ENCODE measurements at places on chromosomes 6 and 20.

DNA sequence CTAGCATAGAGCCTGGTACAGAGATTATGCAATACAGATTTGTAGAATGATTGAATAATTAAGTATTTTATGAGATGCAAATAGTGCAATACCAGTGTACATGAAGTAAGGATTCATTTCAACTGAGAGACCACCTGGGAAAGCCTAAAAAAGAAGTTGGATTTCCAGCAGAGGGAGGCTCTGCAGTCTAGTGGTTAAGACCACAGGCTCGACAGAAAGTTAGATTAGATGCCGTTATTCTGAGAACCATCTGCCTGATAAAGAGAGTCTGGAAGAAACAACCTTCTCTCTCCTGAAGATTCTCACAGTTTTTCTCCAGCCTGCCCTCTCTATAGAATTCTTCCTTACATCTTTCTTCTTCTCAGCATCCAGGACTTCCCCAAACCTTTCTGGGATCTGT lies 13.6 kb upstream of the TNFRSF21 start:
- DNase-seq, result no peak

- DNase-seq, result no peak
Measured at GRCh38 chr6:74603322-74604076, 602.4 kb downstream of the COL12A1 start.

DNA sequence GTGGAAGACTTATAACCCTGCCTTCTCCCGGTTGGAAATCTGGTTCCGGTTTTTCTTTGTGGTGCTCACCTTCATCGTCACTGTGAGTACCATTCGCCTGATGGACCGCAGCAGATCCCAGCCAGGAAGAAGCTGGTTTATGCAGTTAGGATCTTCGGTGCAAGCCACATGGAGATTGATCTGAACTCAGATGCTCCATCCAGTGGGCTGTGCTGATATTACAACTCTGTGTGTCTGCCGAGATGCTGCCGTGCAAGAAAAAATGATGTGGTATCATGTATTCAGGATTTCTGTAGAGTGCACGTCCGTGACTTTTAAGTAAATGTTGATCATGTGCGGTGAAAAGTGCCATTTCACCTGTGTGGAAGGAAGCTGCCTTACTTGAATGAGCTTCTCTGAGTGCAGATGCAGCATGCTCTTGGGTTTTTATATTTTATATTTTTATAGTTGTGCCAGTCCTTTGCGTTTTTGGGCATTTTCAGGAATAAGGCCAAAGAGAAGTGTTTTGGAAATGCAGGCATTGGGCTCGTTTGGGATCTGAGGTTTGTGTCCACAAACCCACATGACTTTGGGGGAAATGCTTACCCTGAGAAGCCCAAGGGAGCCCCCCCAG lies 39.2 kb downstream of the DYNLT1 start:
- DNase-seq, result peak; percentile 53

- no peak for DNase-seq
Measured at GRCh38 chr6:127463056-127463455, 3.9 kb upstream of the KIAA0408 start.

DNA sequence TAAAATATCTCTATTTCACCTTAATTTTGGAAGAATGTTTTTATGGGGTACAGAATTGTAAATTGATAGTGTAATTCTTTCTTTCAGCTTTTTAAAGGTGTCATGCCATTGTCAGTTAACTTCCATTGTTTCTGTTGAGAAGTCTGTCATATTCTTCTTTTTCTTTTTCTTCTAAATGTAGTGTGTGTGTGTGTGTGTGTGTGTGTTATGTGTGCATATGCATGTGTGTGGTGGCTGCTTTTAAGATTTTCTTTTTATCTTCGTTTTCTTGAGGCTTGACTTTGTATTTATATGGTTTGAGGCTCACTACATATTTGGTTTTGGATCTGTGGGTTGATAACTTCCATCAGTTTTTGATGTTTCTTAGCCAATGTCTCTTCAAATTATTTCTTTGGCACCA lies 176.5 kb downstream of the OGFRL1 start:
- no peak for DNase-seq

DNA sequence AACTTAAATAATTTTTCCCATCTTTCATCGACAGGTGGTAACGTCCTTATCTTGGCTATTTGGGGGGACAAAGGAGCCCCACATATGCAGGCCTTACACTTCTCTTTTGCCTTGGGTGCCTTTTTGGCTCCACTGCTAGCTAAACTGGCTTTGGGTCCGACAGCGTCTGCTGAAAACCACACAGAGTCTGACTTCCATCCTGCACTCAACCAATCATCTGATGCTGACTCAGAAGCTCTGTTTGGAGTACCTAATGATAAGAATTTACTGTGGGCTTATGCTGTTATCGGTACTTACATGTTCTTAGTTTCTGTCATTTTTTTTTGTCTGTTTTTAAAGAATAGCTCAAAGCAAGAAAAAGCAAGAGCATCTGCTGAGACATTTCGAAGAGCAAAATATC lies 178.5 kb downstream of the SLC16A10 start:
- DNase-seq, result no peak

DNA sequence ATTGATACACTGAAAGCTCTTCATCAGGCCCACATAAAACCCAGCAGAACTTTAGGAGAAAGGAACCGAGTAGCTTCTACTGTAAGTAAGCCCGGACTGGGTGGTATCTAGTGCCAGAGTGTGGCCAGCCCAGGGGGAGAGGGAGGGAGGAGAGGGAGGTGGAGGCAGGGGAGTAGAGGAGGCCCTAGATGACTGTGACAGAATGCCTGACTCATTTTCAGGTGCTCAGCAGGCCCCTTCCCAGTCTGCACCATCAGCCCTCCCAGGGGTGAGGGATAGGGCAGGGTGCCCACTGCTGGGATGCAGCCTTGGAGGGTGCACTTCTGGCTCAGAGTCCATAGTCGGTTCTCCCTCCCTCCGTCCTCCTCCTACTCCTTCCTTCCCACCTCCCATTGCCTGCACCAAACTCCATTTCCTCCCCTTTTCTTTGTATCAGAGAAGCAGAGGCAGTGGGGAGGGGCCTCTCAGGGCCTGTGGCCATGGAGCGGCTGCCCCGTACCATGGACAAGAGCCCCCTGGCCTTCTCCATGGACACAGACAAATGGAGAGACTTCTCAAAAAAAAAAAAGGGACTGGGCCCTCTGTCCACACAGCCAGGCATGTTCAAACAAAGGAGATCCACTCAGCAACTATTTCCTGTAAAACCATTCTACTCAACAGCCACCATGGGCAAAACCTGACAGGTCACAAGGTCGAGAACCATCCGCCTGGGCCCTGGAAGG lies 184.9 kb upstream of the SNX9 start:
- no peak for DNase-seq

DNA sequence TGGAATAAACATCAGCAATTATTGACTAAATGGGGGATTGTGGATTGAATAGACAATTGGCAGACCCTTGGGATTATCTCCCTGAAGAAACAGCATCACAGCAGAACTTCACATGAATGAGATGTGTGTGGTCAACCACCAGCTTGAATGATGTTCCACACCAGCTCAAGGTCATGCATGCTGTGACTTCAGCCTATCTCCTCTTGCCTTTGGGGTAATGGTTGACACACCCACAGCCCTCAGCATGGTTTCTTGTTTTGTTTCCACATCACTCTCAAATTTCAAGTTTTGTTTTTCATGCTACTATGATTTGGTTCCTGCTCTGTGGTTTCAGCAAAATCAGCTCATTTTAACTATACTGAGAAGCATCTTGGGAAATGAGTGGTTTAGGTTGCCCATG lies 94.3 kb downstream of the PAK5 start:
- DNase-seq, result no peak

GRCh38 chr6:39280247-39280731 lies 33.9 kb downstream of the KCNK17 start:
- no peak for DNase-seq

GRCh38 chr6:137025786-137026730 lies 18.7 kb downstream of the IL20RA start:
- no peak for DNase-seq

GRCh38 chr20:16477632-16478031 lies 95.6 kb downstream of the KIF16B start:
- no peak for DNase-seq

GRCh38 chr6:94144807-94145206 lies 725.4 kb upstream of the EPHA7 start:
- no peak for DNase-seq

GRCh38 chr20:4472906-4473305 lies 248.8 kb upstream of the PRND start:
- no peak for DNase-seq

- peak; percentile 63 for DNase-seq
Measured at GRCh38 chr20:46994341-46994740, 99.7 kb downstream of the EYA2 start.

DNA sequence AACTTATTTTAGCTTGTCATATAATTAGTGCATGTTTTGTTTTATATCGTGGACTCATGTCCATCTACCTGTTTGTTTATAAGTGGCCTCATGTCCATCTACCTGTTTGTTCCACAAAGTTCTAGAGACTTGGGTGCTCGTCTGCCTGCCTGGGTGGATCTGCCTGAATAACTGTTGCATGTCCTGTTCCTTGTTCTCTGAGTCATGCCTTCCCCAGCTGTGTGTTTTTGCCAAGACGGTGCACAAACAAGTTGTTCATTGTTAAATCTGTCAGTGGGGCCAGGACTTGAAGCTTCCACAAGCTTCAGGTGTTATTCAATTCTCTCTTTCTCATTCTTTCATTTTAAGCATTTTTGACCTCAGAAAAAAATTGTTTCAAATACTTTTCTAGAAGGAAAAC lies 358.0 kb upstream of the CITED2 start:
- DNase-seq, result no peak

GRCh38 chr6:18259675-18260447 lies 4.5 kb downstream of the DEK start:
- DNase-seq, result no peak

DNA sequence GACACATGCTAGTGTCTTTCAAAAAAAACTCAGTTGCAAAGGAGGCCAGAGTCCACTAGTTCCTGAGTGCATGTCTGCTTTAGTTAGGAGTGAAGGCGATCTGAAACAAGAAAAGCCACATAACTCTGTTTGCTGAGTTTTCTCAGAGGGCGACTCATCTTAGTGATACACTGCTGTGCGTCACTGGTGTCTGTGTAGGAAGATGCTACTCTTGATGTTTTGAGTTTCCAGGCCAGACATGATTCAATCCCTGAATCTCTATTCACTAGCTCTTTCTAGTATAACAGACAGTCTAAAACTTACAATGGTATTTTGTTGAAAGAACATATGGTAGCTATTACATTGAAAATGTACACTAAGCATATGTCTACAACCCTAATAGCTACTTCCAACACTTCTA lies 60.9 kb downstream of the GFRAL start:
- no peak for DNase-seq

- no peak for DNase-seq
Measured at GRCh38 chr6:152068622-152069261, 261.3 kb downstream of the ESR1 start.

DNA sequence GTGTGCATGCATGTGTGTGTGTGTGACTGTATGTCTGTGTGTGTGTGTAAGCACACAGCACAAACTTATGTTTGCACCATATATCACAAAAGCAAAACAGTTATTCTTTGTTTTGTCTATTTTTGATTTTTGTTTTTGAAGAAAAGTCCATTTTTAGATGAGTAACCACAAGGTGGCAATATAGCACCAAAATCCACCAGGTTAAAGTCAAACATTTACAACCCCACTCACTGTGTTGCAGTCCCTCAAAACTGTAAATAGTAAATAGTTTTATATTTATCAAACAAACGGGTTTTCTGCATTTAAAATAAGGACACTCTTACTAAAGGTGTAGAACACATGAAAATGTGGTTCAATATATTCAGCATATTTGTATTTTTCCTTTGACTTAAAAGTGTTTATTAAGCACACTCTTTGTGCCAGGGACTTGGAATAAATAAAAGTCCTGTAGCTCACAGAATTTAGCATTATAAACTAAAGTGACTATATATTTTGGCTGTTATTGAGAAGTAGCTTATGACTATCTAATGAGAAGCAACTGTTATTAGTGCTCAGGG lies 118.5 kb downstream of the GFRAL start:
- no peak for DNase-seq

DNA sequence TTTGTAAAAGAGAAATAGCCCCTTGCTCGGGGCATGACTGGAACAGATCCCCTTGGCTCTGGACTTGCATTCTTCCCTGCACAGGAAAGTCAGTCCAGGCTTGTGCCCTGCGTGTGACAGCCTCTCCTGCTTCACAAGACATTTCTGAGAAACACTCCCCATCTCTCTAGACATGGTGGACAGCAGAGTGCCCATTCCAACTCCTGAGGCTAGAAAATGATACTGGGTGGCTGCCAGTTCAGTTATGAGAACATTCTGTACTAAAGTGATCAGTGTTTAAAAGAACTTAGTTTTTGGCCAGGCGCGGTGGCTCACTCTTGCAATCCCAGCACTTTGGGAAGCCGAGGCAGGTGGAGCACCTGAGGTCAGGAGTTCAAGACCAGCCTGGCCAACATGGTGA lies 41.3 kb downstream of the TGM3 start:
- no peak for DNase-seq

DNA sequence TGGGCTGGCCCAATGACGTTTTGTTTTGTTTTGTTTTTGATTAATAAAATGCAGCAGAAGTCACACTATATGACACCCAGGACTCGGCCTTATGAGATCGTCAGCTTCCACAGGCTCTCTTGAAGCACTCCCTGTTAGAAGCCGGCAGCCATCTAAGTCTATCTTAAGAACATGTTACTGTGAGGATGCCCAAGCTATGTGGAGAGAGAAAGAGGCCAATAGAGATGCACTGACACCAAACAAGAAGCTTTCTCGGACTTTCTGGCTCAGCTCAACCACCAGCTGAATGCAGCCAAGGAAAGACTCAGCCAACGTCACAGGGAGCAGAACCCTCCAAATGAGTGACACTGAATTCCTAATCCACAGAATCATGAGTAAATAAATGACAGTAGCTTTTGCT lies 14.0 kb downstream of the SGK1 start:
- no peak for DNase-seq

DNA sequence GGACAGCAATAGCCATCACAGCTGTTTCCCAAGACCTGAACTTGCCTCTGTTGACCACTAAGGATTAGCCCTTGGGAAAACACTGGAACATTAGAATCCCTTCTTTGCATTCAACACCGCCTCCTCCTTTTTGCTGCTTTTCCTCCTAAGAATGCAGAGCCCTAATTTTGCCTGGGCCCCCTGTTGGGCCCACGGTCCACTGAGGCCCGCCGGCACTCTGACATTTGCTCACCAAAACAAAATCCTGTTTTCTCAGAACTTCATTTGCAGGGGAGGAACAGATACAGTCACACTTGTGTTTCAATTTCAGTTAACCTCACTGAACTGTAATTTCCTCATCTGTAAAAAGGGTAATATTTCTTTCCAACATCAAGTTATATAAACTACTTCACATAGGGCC lies 116.0 kb upstream of the JARID2 start:
- DNase-seq, result peak; percentile 35

DNA sequence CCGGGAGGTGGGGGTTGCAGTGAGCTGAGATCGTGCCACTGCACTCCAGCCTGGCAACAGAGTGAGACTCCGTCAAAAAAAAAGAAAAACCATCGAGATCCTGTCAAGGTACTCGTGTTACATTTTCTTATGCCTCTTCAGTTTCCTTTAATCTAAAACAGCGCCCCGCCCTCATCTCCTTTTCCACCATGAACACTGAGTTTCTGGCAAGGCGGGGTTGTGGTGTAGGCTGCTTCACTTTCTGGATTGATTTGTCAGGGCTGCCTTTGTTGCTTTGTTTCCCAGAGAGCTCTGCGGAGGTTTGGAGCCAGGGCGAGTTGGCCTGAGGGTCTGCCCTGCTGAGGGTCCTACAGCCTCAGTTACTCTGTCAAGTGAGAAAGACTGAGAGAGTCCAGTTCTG lies 8.9 kb downstream of the ITPR3 start:
- no peak for DNase-seq

GRCh38 chr6:97668716-97669115 lies 385.7 kb upstream of the MMS22L start:
- no peak for DNase-seq

GRCh38 chr6:116894669-116895068 lies 17.6 kb downstream of the RFX6 start:
- DNase-seq, result no peak

Measured in activated T-cell treated with anti-CD3 and anti-CD28 coated beads, Interleukin-2, amount 50 U/mL, for 24 hours (primary cell).